Substantia nigra (tissue), 51 donors: ENCODE measurements at places on chromosomes 3 and 15.
A peak's percentile ranks its signal among the peaks of the same experiment; 100 is the strongest.

GRCh38 chr15:85745023-85745422 is 49.7 kb downstream of the KLHL25 start:
- no peak for DNase-seq

DNA sequence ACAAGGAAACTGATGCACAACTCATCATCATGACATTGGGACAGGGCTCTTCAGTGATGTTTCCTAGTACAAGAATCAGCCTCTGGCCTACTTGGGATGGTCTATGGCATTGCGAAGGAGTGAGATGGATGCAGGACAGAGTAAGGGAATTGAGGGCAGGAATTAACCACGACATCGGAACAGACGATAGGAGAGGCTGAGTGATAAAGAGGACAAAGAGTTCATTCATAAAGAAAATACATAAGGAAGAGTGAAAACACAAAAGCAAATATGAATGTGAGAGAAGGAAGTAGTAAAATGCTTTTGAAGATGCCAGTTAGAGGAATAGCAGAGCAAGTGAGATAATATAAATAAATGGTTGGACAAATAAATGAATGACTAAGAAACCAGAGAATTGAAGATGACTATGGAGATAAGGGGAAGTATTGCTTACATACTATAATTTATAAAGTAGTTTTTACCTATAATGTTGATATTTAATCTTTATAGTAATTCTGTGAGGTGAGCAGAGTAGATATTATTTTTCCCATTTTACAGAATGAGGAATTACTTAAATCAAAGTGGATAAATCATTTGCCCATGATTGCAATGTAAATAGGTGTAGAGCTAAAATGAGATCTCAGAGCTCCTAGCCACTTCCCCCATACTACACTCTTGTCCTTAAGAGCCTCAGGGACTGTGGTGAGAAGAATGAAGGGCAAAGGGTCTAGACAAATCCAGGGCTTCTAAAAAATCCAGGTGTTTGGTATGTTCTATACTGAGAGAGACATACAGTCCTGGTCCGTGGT is 203.3 kb downstream of the DTWD1 start:
- DNase-seq, result no peak

DNA sequence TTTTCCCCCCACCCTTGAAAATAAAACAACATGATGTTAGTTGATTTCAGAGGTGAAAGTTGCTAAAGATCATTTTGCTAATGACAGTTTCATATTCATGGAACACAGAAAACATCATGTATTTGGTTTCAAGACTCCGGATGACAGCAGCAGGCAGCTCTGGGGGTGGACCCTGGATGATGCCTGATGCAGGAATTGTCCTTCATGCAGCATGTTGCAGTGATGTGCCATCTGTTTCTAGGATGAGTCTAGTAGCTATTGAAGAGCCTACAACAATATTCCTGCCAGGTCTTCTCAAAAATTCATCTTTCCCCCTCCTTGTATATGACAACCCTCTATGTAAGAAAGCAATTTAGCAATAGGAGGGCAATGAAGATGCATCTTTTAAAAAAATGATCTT is 108.3 kb downstream of the SV2B start:
- DNase-seq, result no peak

DNA sequence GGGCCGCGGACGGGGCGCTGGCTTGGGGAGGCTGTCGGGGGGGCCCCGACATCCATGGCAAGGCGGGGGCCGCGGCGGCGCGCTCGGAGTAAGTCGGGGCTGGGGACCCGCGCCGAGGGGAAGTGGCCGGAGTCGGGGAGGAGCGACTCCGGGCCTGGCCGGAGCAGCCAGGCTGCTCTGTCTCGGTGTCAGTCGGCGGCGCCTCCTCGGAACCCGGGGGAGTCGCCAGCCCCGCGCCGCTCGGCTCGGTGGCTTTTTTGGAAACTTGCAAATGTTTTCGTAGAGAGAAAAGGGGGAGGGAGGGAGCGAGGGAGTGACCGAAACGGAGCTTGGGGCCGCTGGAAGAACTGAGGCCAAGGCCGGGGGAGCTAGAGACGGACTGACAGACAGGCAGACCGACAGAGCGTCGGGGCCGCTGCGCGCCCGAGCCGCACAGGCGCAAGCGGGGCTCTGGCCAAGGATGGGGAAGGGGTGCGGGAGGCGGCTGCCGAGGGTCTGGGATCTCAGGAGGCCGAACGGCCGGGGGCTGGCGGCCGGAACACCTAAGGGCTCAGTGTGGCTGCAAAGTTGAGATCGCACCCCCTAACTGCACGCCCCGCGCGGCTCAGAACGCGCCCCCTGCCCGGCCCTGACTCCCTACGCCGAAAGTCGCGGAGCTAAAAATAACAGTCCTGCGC is 5.0 kb downstream of the PTH1R start:
- no peak for DNase-seq

GRCh38 chr3:159881828-159882309 is 106.8 kb upstream of the IL12A start:
- no peak for DNase-seq

- no peak for DNase-seq
Measured at GRCh38 chr3:67123914-67124313, 125.8 kb downstream of the KBTBD8 start.

GRCh38 chr15:70088887-70089691 is 8.6 kb downstream of the TLE3 start:
- no peak for DNase-seq

- DNase-seq, result peak; percentile 12
Measured at GRCh38 chr3:73621388-73621787, 3.4 kb downstream of the PDZRN3 start.
